ENCODE measurements at places on chromosomes 12 and 14.

- DNase-seq: no peak
Measured at GRCh38 chr12:116009805-116010204, 267.7 kb downstream of the MED13L start.

DNA sequence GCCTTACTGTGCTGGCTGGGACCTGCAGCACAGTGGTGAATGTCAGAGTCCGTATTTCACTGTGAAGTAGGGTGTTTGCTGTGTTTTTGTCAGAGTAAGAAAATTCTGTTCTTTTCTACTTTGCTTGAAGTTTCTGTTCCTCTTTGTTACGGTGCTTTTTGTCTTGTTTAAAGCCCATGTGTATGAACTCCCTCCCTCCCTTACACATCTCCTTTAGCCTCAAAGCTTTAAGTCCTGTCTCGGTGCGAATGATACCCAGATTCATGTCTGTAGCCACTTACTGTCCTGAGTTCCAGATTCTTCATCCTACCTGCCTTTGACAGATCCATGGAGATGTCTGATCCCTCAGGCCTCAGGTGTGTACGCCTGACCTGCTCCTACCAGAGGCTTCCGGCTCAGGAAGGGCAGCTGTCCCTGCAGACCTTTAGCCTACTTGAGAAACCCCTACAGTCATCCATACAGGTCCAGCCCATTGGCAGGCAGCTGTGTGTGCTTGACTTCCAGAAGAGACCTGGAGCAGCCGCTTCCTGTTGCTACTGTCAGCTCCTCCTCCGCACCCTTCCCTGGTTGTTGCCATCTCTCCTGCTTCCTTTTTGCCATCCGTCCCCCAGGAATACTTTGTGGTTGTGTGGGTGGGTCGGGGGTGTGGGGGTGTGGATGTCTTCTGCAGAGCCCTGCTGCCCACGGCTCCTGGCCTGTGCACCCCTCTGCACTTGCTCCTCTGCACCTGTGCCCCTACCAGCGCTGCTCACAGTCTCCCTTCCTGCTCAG lies 72.9 kb downstream of the DDX51 start:
- no peak for DNase-seq

DNA sequence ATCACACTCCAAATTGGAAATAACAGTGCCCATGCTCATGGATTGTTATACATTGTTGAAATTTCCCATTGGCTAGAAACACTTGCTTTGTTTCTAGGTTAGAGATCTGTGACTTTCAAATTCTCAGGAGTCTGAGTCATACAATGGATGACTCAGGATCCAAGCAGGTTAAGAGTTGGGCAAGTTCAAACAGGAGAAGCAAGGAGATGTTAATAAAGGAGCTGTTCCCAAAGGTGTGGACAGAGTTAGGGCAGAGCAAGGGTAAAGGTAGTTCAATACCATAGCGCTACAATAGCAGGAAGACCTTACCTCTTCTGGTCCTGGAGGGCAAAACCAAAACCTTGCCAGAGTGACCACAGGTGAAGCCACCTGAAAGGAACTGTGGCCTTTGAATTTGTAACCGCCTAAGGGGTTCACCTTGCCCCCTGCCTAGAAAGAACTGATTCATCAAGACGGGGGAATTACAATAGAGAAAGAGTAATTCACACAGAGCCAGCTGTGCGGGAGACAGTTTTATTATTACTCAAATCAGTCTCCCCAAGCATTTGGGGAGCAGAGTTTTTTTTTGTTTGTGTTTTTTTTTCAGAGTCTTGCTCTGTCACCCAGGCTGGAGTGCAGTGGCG lies 4.2 kb upstream of the AMN1 start:
- no peak for DNase-seq

DNA sequence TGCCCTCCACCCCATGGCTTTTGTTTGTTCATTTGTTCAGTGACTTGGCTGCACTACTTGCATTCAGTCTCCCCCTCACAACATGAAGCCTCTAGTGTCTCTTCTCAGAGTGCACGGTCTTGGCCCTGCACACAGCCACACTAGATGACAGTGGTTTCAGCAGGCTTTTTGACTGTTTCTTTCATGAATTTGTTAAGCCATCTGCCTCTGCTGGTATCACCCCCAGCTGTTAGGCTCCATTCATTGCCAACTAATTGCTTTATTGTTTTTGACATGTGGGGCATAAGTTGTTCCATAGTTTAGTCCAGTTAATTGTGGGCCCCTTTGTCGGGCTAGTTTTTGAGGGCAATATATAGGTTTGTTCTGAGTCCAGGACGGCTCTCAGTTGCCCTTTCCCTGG lies 18.8 kb downstream of the OS9 start:
- no peak for DNase-seq

- DNase-seq: no peak
Measured at GRCh38 chr12:44511289-44511688, 364.8 kb downstream of the NELL2 start.

DNA sequence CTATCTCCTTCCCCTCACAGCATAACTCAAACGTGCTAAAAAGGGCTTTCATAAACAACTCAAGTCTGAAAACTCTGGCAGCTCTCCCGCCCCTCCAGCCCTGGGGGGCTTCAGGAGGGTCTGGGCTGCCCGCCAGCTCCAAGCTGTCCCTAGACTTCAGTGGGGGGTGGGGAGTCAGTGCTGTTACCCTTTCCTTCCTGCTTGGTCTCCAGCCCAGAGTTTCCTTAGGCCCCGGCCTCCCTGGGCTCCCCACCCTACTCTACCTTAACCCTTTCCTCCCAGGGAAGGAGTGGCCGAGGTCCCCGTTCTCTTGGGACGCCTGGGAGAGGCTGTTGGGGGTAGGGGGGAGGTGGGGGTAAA lies 530 bp upstream of the NYNRIN start:
- DNase-seq: no peak

DNA sequence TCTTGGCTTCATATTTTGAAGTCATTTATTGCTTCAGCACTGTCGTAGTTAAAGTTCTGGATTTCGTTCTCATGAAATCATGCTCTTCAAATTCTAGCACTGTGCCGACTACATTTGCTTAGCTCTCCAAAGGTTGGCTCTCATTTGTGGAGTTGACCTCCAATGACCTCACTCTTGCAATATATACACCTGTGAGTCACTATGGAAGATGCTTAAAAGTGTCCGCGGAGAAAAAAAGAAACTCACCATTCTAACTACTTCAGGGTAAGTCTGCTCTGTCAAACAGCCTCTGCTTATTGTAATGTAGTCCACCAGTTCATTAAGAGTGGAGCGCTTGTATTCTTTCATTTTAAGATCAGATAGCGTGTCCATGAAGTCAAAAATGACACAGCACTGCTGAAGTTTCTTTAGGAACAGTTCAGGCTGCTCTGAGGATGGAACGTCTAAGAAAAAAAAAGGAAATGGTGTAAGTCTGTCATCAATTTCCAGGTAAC lies 89.7 kb downstream of the PPP2R5E start:
- no peak for DNase-seq

GRCh38 chr12:77070382-77070781 lies 5.0 kb upstream of the E2F7 start:
- no peak for DNase-seq

DNA sequence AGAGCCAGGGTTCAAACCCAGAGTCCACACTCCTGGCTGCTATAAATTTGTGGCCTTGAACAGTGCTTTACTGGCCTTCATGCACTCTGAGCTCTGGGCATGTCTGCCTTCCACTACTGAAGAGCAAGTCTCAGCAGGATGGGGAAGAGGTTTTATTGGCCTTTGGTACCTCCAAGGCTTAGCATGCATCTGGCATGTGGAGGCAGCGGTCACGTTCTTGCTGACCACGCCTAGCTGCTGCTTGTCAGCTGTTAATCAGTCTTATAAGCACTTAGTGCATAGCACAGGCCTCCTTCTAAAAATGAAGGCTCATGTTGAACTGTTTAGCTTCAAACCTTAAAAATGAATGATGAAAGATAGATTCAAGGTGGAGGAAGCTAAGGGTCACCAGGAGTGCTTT lies 177.5 kb downstream of the PELI2 start:
- no peak for DNase-seq

GRCh38 chr12:1398673-1399072 lies 195.7 kb downstream of the FBXL14 start:
- no peak for DNase-seq

DNA sequence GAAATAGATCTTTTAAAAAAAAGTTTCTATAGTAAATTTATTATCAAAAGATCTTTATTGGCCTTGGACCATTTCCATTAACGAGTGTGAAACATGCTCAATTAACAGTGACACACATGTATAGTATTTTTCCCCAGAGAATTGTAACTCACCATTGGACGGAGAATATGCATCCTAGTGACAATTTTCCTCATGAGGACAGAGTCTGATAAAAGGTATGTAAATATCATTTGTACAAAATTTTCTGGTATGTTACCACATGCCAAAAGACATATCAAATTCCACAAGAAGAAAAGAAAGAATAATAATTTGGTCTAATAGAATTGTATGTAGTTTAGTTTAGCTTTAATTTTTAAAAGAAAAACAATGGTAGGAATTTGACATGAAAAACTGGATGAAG lies 1096.0 kb upstream of the FLRT2 start:
- DNase-seq: no peak

GRCh38 chr12:26690601-26691000 lies 142.4 kb downstream of the ITPR2 start:
- no peak for DNase-seq

DNA sequence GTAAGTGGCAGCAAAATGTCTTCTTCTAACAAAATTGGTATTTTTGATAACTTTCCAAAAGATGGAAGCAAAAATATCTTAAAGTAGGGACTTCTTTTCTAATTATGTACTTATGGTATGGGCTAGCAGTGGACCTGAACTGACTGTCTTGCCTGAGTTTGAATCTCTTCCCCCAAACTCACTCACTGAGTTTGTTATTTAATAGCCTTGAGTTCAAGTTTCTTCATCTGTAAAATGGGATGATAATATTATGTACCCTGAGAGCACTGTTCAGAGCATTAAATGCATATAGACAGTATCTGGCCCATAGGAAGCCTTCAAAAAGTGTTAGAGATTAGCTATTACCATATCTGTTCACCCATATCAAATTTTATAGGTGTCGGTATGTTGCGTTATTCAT lies 210.4 kb upstream of the NUDT4 start:
- DNase-seq: no peak

DNA sequence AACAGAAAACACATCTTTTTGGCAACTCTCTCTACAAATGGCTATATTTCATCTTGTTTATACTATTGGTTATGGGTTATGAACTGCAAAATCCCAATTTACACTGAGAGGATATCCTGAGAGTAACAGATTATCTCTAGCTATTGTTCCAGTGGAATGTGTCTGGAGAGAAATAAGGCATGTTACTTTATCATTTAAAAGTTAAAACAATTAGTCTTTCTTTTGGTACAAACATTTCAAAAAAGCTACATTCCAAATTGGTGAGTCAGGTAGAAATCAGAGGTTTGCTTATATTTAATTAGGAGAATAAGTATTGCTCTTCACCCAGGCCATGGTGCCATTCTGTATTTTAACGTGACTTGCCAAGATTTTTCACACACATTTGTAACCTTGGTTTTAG lies 411.6 kb downstream of the CCER1 start:
- DNase-seq: no peak
